ENCODE measurements at places on chromosomes 4 and X.

GRCh38 chr4:16661813-16662212 is 236.6 kb downstream of the LDB2 start:
- H3K36me3 ChIP-seq = 0 out of 2 replicates have a peak, but pooled peaks cover 3% of the 10 kb centered on the region
- no peak overlapping the region for H3K27ac ChIP-seq
- peaks cover 4% of the 10 kb centered on the region for H3K4me1 ChIP-seq
- no peaks in the 10 kb centered on the region for H3K27me3 ChIP-seq
- no peak overlapping the region for H3K4me3 ChIP-seq

GRCh38 chrX:105608745-105609144 is 213.6 kb upstream of the NRK start:
- DNase-seq = no peak
- H3K27me3 ChIP-seq = no peaks in the 10 kb centered on the region
- no peaks in the 10 kb centered on the region for H3K4me1 ChIP-seq
- no peaks in the 10 kb centered on the region for H3K36me3 ChIP-seq
- no peak overlapping the region for H3K27ac ChIP-seq

- H3K27me3 ChIP-seq = peaks cover 40% of the 10 kb centered on the region
- DNase-seq = peak; percentile 58
- peak overlapping the region; percentile 42 for H3K4me3 ChIP-seq
These were observed 56.2 kb upstream of the PJA1 start for GRCh38 chrX:69221239-69222102.

DNA sequence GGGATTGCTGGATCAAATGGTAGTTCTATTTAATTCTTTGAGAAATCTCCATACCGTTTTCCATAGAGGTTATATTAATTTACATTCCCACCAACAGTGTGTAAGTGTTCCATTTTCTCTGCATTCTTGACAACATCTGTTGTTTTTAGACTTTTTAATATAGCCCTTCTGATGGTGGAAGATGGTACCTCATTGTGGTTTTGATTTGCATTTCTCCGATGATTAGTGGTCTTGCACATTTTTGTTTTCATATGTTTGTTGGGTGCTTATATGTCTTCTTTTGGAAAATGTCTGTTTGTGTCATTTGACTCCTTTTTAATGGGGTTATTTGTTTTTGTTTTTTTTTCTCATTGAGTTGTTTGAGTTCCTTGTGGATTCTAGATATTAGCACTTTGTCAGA is 75.3 kb upstream of the PUDP start:
- no peak overlapping the region for H3K27ac ChIP-seq
- no peak overlapping the region for H3K4me3 ChIP-seq
- H3K27me3 ChIP-seq = no peaks in the 10 kb centered on the region
- H3K4me1 ChIP-seq = peaks cover 6% of the 10 kb centered on the region

- 0 out of 2 replicates have a peak, but pooled peaks cover 2% of the 10 kb centered on the region for H3K4me1 ChIP-seq
- no peak overlapping the region for H3K4me3 ChIP-seq
- H3K27me3 ChIP-seq = no peaks in the 10 kb centered on the region
These were observed 18.1 kb upstream of the ADAD1 start for GRCh38 chr4:122360754-122361153.

DNA sequence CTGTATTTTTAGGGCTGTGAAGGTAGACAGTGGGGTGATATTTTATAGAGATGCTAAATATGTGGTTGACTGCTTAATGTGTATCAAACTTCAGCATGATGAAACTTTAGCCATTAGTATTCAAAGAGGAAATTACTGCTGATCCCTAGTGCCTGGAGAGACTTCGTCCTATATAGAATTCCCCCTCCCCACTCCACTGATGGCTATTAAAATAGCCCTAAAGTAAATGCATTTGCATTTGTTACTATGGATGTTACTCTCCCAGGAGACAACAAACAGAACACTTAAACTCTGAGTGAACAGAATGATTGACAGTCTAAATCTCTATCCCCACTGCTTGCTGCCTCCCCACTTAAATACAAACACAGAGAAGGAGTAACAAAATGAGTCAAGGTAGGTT is 39.1 kb downstream of the ADGRL3 start:
- DNase-seq = no peak

- no peak overlapping the region for H3K4me3 ChIP-seq
- H3K27me3 ChIP-seq = no peaks in the 10 kb centered on the region
- DNase-seq = peak; percentile 29
- no peaks in the 10 kb centered on the region for H3K36me3 ChIP-seq
These were observed 104.1 kb downstream of the INPP4B start for GRCh38 chr4:142741995-142742394.

- no peaks in the 10 kb centered on the region for H3K27me3 ChIP-seq
- no peak for DNase-seq
- H3K36me3 ChIP-seq = no peaks in the 10 kb centered on the region
- peak overlapping the region; percentile 95 for H3K27ac ChIP-seq
- peaks cover 30% of the 10 kb centered on the region for H3K4me1 ChIP-seq
- peak overlapping the region; percentile 53 for H3K4me3 ChIP-seq
These were observed 451 bp downstream of the LPAR4 start for GRCh38 chrX:78747971-78748370.

DNA sequence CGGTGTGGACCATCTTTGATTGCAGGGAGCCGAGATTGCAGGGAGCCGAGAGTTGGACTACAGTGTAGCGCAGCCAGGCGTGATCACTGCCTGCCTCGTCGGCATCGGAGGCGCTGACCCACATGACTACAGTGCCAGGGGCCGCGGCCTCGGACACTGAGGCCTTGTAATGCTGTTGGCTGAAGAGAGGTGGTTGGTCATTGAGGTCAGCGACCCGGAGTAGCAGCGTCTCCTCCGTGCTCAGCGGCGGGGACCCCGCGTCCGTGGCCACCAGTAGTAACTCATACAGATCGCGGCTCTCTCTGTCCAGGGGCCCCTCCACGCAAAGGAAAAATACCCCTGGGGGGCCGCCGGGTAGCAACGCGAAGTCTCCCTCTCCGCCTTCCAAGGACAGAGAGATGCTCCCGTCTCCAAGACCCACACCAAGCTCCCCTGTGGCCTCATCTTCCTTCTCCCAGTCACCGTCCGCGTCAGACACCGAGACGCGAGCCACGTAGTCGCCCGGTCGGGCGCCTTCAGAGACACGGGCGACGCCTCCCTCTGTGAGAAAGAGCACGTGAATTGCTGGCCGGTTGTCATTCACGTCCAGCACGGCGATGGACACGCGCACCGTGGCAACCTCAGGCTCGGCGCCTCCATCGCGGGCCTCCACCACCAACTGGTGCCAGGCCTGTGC is 1.9 kb downstream of the DCHS2 start:
- H3K36me3 ChIP-seq = no peaks in the 10 kb centered on the region
- H3K4me1 ChIP-seq = peaks cover 7% of the 10 kb centered on the region
- peak overlapping the region; percentile 79 for H3K4me3 ChIP-seq
- peaks cover 69% of the 10 kb centered on the region for H3K27me3 ChIP-seq

DNA sequence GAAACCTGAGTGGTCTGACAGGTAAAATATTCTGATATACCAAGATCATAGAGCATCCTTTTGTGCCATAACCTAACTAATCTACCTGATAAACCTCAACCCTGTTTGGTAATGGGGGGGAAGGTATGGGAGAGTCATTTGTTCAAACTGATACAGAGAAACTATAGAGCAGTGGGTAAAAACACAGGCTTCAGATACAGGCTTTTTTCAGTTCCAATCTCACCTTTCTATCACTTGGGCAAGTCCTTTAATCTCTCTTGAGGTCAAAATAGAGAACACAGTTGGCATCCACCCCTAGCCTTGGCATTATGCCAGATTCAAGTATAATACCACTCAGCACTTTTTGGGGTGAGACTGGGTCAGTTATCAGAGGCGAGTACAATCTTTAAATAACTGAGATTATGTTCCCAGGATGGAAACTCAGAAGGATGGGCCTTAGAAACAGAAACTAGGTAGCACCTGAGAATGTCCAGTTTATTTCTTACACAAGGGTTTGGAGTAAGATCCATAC is 880 bp upstream of the ETDC start:
- H3K4me3 ChIP-seq = no peak overlapping the region
- H3K27me3 ChIP-seq = no peaks in the 10 kb centered on the region
- no peak for DNase-seq
- H3K27ac ChIP-seq = no peak overlapping the region

DNA sequence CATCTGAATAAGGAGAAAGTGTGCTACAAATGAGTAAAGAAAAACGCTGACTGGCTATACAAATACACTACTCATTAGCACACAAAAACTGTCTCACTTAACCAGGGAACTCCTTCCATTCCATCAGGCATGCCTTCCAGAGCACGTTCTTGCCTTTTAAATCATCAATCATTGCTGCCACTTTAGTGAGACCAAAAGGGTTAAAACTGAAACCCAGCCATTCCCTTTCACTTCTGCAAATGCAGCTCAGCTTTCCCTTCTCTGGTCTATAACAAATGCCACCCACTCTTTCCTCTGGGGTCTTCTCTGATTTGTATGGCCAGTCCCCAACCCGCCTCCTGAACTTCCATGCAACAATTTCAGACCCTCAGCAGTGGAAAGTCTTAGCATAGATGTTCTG is 231.5 kb downstream of the TRIML1 start:
- H3K4me1 ChIP-seq = no peaks in the 10 kb centered on the region
- DNase-seq = no peak
- no peak overlapping the region for H3K4me3 ChIP-seq
- H3K36me3 ChIP-seq = no peaks in the 10 kb centered on the region
- H3K27ac ChIP-seq = no peak overlapping the region
- H3K27me3 ChIP-seq = no peaks in the 10 kb centered on the region

GRCh38 chr4:175540732-175541131 is 271.3 kb downstream of the GPM6A start:
- H3K36me3 ChIP-seq = no peaks in the 10 kb centered on the region
- no peak overlapping the region for H3K27ac ChIP-seq
- no peaks in the 10 kb centered on the region for H3K27me3 ChIP-seq
- DNase-seq = no peak

DNA sequence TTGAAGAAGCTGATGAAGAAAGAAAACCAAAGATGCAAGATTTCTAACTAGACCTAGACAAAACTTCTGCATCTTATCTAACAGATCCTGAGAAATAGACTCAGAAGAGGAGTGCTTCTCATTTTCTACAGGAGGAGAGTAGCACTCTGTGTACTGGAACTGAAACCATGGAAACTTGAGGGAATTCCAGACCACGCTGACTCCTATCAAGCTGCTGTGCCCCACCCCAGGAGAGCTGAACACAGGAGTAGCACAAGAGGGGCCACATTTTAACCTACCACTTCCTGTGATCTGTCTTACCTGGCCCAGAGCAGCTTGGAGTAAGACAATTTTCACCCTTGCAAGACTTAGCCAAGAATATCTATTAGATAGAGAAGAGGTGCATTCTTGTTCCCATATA is 248.9 kb downstream of the SCFD2 start:
- no peak overlapping the region for H3K4me3 ChIP-seq
- DNase-seq = no peak
- no peak overlapping the region for H3K27ac ChIP-seq

- DNase-seq = no peak
- no peak overlapping the region for H3K4me3 ChIP-seq
- H3K36me3 ChIP-seq = no peaks in the 10 kb centered on the region
- H3K27me3 ChIP-seq = no peaks in the 10 kb centered on the region
- H3K4me1 ChIP-seq = no peaks in the 10 kb centered on the region
These were observed 1222.0 kb upstream of the PRKX start for GRCh38 chrX:4935401-4935800.

DNA sequence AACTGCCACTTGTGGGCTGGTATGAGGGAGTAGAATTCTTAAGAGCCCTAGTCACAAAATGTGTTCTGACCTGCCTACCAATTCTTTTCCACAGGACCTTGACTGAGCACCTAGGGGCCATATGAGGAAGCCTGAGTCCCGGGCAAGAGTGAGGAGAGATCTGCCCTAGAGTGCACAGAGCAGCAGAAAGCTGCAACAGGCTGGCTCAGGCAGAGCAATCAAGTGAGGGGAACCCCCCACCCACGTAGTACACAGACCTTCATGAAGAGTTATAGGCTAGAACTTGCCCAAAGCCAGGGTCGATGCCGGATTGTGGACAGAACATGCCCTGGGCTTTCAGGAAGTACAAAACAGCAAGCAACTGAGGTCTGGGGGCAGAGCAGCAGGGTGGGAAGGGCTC is 117.0 kb downstream of the SPOCK3 start:
- H3K27ac ChIP-seq = no peak overlapping the region
- no peak for DNase-seq
- H3K4me1 ChIP-seq = no peaks in the 10 kb centered on the region

- H3K27ac ChIP-seq = no peak overlapping the region
- peaks cover 4% of the 10 kb centered on the region for H3K4me1 ChIP-seq
- no peak for DNase-seq
- no peaks in the 10 kb centered on the region for H3K27me3 ChIP-seq
These were observed 260.1 kb downstream of the BCOR start for GRCh38 chrX:39837688-39838087.

GRCh38 chr4:128323401-128323800 is 35.8 kb upstream of the PGRMC2 start:
- no peak for DNase-seq
- 0 out of 2 replicates have a peak, but pooled peaks cover 9% of the 10 kb centered on the region for H3K4me1 ChIP-seq

GRCh38 chr4:101921370-101921769 is 130.8 kb downstream of the BANK1 start:
- H3K36me3 ChIP-seq = no peaks in the 10 kb centered on the region
- H3K4me1 ChIP-seq = no peaks in the 10 kb centered on the region
- no peaks in the 10 kb centered on the region for H3K27me3 ChIP-seq
- no peak overlapping the region for H3K27ac ChIP-seq
